ENCODE measurements at places on chromosomes 2 and 18.

GRCh38 chr2:227141301-227141700 lies 22.7 kb downstream of the COL4A4 start:
- DNase-seq, result no peak

DNA sequence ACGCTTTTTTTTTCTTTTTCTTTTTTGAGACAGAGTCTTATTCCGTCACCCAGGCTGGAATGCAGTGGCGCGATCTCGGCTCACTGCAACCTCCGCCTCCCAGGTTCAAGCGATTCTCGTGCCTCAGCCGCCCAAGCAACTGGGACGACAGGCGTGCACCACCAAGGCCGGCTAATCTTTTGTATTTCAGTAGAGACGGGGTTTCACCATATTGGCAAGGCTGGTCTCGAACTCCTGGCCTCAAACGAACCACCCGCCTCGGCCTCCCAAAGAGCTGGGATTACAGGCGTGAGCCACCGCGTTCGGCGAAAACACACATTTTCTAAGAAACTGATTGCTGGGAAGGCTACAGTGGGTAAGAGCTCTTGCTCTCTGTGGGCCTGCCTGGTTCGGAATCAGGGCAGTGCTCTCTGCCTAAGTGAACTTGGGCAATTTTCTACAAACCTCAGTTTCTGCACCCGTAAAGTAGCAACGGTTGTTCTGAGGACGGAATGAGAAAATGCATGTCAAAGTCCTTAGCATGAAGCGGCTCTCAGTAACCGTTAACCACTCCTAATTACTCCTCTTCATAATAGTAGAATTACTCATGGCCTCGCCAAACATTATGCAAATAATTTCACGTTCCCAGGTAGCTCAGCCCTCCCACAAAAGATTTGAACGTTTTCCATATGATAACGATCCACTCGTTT lies 1.0 kb upstream of the PMAIP1 start:
- DNase-seq, result no peak

DNA sequence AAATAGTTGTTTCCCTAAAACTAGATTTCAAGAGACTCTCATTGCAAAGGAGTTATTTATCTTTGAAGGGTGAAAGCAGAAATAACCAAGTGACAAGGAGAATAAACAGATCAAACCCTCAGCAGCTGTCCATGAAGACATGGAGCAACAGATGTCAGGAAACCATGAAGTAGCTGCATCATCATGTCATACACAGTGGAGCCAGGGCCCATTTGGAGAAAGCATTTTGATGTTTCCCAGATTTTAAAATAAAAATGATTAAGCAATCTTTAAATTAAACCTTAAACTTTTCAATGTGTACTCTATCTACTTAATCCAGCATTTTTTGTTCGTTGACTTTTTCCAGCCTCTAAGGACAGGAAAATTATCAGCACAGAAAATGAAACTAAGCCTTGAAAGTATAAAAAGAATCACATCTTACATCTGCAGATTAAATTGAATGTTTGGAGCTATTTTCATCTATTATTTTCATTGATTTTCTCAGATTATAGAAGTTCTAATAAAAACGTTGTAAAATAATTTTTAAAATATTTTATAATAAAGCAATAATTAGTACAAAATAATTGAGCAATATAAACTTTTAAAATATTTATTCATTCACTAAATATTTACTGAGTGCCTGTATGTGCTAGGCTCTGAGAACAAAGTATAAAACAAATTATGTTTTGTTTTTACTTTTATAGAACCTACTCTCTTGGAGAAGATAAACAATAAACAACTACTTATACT lies 860.1 kb downstream of the BCL11A start:
- DNase-seq, result no peak

DNA sequence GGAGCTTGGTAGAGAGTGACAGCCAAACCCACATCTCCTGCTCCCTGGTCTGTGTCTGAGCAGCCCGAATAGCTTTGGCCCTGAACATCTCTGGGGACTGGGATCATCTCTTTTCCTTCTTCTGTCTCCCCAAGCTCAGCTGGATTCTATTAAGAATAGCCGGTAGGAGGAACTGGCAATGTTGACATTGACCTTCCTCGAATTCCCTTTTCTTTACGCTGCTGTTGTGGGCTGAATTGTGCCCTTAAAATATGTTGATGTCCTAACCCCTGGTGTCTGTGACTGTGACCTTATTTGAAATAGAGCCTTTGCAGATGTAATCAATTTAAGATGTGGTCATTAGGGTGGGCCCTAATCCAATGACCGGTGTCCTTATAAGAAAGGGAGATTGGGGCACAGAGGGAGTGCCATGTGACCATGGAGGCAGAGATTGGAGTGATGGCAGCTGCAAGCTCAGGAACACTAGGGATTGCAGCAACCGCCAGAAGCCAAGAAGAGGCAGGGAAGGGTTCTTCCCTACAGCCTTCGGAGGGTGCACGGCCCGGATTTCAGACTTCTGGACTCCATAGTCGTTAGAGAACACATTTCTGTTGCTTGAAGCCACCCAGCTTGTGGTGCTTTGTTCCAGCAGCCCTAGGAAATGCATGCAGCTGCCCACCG lies 5.8 kb upstream of the SFTPB start:
- DNase-seq, result no peak

- no peak for DNase-seq
Observed at GRCh38 chr2:217289177-217289906, 429.5 kb upstream of the TNP1 start.

GRCh38 chr2:19835781-19836281 lies 66.0 kb downstream of the TTC32 start:
- DNase-seq, result no peak
